ENCODE measurements at places on chromosomes 13 and 19.

GRCh38 chr19:6362027-6362350 lies 658 bp downstream of the CLPP start:
- no peak for DNase-seq

DNA sequence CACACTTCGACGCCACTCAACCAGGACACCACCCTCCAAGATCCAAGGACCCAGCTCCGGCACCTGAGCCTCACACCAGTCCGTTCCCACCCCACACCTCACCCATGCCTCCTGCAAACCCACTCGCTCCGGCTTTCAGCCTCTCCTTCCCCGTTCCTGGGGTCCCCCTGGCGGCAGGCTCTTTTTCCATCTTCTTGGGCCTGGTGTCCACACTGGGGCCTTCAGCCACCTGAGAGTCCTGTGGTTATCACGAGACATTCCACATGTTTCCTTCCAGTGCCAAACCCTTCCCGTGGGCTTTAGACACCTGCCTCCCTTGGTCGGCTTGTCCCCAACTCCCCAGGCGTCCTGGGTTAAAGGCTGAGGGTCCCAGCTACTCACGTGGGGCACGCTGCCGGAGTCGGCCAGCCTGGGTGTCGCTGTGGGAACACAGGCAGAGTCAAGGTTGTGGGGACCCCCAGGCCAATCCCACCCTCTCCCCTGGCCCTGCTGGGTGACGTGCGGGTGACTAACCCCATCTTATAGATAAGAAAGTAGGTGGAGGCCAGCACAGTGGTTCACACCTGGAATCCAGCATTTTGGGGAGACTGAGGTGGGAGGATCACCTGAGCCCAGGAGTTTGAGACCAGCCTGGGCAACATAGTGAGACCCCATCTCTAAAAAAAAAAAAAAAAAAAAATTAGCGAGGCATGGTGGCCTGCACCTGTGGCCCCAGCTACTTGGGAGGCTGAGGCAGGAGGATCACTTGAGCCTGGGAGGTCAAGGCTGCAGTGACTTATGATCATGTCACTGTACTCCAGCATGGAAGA lies 1.9 kb downstream of the JSRP1 start:
- no peak for DNase-seq

GRCh38 chr13:77038907-77039480 lies 12.0 kb upstream of the FBXL3 start:
- no peak for DNase-seq

DNA sequence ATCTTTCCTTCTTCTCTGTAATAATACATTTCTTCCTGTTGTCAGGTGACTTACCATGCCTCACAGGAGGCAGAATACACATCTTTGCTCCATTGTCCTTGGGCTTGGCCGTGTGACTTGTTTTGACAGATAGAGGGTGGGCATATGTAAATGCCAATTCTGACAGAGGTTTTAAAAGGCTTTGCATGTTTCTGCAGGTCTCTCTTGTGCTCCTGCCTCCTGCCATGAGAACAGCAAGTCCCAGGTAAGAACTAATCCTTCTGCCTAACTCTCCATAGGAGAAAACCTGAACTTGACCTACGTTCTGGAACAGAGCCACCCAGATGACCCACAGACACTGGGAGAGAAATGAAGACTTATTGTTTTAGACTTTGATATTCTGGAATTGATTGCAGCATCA lies 88.7 kb upstream of the TNFSF11 start:
- DNase-seq, result no peak

DNA sequence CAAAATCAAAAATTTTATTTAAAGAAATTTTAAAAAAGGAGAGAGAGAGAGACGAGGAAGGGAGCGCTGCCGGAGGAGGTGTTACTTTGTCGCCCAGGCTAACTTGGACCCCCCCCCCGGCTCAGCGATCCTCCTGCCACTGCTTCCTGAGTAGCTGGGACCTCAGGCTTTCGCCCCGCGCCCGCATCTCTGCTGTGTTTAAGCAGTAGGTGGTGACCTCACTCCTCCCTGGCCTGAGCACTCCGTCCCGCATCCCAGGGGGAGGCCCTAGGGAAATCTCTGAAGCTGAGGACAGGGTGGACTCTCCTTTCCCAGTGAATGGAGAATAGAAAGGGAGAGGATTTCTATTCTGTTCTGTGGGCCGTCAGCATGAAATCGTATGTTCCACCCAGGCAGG lies 485 bp upstream of the ZNF845 start:
- peak; percentile 3 for DNase-seq

- DNase-seq, result no peak
These were observed 8.9 kb upstream of the WBP4 start for GRCh38 chr13:41052441-41052840.

DNA sequence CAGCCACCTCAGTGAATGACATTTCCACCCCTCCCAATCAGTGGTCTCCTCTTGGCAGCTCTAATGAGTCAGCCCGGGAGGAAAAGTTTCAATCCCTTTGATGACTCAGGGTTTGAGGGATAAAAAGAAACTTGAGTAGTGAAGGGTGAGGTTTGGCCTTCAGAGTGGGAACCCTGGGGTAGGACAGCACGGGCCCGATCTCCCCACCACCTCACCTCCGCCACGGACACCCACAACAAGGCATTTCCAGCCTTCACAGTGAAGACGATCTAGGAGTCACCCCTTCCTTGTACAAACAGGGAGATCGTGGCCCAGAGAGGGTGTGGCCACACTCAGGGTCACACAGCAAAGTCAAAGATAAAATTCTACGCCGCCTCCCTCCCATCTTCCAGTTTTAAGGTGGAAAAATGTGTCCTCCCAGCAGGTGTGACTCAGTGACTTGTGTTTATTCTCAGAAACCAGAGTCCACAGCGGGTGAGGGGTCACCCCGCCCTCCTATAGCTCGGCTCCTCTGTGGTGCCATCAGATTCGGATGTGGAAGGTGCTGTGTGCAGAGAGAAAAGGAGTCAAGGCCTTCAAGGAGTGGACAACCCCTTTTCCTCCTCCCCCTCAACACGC lies 12.3 kb downstream of the CIB3 start:
- peak; percentile 55 for DNase-seq

- DNase-seq, result no peak
These were observed 9.3 kb downstream of the NHLRC3 start for GRCh38 chr13:39047560-39047959.

DNA sequence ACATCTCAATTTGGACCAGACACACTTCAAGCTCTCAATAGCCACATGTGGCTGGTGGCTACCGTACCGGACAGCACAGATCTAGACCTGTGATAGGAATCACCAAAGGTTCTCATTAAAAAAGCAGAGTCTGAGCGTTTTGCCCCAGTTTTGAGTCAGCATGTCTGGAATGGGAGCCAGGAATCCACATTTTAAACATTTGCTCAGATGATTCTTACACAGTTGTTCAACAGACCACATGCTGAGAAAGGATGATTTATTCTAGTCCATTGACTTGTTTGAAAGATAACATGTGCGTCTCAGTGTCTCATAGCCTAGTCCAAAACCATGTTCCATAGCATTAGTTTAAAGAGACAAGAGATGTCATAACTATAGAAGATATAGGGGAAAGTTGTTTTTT lies 53.4 kb downstream of the FLT3 start:
- DNase-seq, result no peak

- DNase-seq, result no peak
These were observed 307.5 kb upstream of the DACH1 start for GRCh38 chr13:72174549-72174948.

- DNase-seq, result peak; percentile 64
These were observed 5.4 kb upstream of the CBY2 start for GRCh38 chr13:45696610-45697226.

DNA sequence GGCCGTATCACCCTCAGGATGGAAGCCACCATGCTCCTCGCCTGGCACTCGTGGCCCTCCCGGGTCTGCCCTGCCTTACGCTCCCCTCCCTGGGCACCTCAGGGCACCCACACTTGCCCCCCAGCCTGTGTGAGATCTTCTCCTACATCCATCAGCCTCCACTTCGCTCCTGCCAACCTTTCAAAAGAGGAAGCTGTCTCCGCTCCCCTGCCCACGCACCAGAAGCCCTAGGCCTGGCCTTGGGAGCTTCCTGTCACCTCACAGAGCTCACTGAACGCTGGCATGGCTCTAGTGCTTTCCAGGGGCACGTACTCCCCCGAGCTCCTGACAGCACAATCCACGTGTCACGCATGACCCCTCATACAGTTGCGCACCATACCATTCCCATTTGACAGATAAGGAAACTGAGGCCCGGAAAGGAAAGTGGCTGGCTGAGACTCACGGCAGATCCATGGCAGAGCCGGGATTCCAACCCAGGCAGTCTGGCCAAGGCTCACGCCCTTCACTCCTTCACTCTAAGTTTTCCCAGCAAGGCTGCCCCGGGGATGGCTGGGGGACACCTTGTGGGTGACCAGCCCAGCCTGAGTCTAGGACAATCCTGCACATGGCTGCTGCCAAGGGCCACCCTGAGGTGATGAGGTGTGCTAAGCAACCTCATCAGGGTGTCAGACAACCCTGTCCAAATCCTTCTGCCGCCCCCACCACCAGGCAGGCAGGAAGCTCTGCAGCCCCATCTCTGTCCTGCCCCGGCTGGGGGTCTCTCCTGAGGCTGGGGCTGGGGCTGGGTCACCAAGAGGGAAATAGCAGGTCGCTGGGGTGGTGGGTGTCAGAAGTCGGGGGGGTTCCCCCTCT lies 19.3 kb downstream of the PPP1R12C start:
- DNase-seq, result peak; percentile 93

DNA sequence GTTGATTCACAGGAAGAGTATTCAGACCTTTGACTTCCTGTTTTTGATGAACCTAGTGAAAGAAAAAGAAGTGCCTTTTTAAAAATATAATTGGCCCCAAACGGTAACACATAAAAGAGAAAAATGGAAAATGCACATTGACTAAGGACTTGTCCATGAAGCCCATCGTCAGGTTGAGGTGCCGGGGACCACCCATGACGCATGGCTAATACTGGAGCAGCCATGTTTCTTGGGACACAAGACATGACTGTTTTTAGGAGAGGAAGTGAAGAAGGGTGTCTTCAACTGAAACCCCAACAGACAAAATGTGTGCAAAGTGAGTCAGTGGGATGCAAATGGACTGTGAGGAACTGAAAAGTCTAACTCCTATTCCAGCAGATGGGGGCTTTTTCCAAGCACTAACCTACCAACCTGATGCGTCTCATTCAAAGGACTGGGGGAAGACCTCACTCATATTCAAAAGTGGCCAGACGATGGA lies 459.4 kb downstream of the FOXO1 start:
- DNase-seq, result peak; percentile 22

- no peak for DNase-seq
These were observed 150.7 kb upstream of the SOX1 start for GRCh38 chr13:111916201-111916600.

- DNase-seq, result no peak
These were observed 1019.0 kb downstream of the DIAPH3 start for GRCh38 chr13:59144700-59145099.
